ENCODE measurements at places on chromosomes 6 and 20. TPM values are rescaled to one million over a fixed set of nuclear protein-coding genes. Genes with fewer than 3 reads are reported as not detected.

The IRF4 gene
- not detected for total RNA-seq

The ADIG gene
- total RNA-seq = not detected

DNA sequence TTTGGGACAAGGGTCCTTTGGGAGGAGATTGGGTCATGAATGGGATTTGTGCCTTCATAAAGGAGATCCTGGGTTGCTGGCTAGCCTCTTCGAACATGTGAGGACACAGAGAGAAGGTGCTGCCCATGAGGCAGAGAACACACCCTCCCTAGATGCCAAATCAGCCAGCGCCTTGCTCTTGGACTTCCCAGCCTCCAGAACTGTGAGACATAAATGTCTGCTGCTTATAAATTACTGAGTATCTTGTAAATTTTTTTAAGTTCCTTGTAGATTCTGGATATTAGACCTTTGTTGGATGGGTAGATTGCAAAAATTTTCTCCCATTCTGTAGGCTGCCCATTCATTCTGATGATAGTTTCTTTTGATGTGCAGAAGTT lies 297.5 kb upstream of the FOXQ1 start:
- H3K4me3 ChIP-seq = no peak overlapping the region
- no peak for DNase-seq
- H3K27ac ChIP-seq = no peak overlapping the region
- no peaks in the 10 kb centered on the region for H3K27me3 ChIP-seq

GRCh38 chr20:8918145-8918544 lies 150.7 kb upstream of the PLCB4 start:
- H3K27ac ChIP-seq = no peak overlapping the region
- DNase-seq = no peak
- H3K27me3 ChIP-seq = no peaks in the 10 kb centered on the region
- H3K36me3 ChIP-seq = no peaks in the 10 kb centered on the region
- H3K4me1 ChIP-seq = no peaks in the 10 kb centered on the region

- no peak overlapping the region for H3K4me3 ChIP-seq
- H3K36me3 ChIP-seq = no peaks in the 10 kb centered on the region
- no peaks in the 10 kb centered on the region for H3K27me3 ChIP-seq
- no peak overlapping the region for H3K27ac ChIP-seq
- no peaks in the 10 kb centered on the region for H3K4me1 ChIP-seq
- no peak for DNase-seq
Observed at GRCh38 chr6:124254941-124255685, 451.4 kb downstream of the NKAIN2 start.
